ENCODE measurements at places on chromosomes 7 and 10.

- DNase-seq = no peak
Measured at GRCh38 chr7:24820730-24821044, 63.4 kb upstream of the GSDME start.

DNA sequence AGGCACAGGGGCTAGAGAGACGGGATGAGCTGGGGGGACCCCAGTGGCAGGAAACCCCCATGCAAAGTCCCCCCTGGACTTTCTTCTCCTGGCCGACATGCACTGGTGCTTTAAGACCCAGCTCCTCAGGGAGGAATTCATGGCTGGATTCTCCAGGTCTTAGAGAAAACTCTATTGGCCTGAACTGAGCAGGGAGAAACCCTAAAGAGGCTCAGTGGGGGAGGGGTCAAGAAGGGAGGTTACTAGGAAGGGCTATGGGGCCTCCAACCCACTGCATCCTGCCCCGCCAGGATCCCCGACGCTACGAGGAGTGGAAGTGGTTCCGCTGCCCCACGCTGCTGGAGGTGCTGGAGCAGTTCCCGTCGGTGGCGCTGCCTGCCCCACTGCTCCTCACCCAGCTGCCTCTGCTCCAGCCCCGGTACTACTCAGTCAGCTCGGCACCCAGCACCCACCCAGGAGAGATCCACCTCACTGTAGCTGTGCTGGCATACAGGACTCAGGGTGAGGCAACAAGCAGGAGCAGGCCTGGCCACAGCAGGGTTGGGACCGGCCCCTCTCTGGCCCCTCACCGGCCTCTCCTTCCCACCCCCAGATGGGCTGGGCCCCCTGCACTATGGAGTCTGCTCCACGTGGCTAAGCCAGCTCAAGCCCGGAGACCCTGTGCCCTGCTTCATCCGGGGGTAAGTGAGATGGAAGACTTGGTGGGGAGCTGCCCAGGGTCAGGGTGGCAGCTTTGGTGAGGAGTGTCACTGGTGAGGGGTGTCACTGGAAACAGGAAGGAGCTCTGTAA lies 13.8 kb downstream of the ATG9B start:
- no peak for DNase-seq

DNA sequence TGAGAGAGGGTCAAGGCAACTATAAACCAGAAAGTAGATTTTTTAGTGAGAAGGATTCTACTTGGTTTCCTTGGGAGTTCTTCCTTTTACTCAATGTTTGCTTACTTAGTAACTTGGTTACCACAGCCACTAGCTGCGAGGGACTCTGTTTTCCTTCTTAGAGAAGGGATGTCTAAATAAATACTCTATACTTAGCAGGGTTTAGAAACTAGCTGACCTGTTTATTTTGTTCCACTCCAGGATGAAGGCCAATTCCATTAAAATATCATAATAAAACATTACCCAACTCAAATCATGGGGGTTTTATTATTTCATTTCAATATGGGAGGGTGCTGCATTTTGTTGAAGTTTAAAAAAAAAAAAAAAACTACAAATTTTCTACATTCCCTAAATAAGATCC lies 87.3 kb downstream of the PPP1R3A start:
- DNase-seq = no peak

GRCh38 chr10:63720072-63720537 lies 198.9 kb downstream of the REEP3 start:
- DNase-seq = no peak

- DNase-seq = no peak
Measured at GRCh38 chr10:125235093-125236069, 75.0 kb upstream of the CTBP2 start.

GRCh38 chr10:5961405-5962100 lies 15.8 kb downstream of the IL15RA start:
- no peak for DNase-seq

DNA sequence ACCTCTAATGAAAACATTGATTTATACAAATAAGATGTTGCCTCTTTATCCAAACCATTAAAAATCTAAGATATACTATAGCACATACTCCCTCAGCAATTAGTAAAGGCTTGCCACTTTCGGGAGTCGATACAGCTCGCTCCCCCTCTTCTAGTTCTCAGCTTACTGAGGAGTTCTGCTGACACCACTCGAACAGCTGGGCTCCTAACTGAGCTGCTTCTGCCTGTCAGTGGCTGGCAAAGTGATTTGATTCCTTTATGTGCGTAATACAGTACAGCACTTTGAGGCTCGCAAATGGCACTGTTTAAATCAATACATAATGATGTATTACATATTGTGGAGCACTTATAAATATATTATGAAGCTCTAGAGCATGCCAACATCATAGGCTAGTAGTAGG lies 241.8 kb downstream of the CREB5 start:
- DNase-seq = no peak

DNA sequence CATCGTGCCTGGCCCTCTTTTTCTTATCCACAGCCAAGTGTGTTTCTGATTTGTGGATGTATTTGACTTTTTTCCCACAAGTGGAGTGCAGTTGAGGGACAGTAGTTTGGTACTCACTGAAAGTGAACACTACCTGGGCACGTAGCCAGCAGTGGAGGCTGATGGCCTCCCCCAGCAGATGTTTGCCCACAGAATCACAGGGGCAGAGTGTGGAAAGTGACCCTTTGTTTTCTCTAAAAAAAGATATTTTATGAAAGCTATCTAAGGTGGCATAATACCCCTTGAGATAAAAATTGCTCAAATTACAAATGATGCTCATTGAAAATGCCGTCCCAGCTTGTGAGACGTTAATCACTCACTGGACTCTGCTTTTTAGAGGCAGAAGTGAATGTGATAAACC lies 29.1 kb downstream of the WDR37 start:
- no peak for DNase-seq

GRCh38 chr10:129761197-129761972 lies 202.7 kb downstream of the EBF3 start:
- no peak for DNase-seq

GRCh38 chr10:125085258-125086054 lies 74.9 kb downstream of the CTBP2 start:
- no peak for DNase-seq

DNA sequence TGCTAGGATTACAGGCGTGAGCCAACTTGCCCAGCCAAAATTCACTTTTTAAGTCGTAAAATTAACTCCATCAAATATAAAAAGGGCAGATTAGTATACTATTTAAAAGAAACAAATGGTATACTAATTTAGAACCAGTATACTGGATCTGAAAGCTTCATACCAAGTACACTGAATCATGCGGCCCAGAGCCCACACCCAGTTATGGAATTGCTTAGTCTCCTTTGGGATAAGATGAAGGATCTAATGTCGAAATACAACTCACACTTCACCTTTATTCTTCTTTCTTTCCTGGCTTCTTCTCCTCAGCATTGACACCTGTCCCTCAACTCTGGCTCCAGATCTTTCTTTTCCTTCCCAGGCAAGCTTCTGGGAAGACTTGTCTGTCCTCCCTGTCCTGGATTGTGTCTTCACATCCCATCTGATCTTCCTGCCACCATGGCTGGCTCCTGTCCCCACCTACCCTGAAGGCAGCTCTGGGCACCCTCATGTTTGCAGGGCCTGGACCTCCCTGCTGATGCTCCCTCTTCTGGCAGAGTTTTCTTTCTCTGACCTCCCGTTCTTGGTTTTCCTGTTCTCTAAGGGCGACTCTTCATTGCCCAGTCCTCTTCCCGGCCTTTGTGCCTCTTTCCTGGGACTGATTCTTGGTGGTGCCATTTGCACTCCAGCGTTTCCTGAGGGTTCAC lies 57.8 kb upstream of the CTBP2 start:
- DNase-seq = no peak

Data from stimulated activated CD4-positive, alpha-beta T cell treated with anti-CD3 and anti-CD28 coated beads, TNF-alpha, amount 100 ng/mL, for 1 hour (primary cell).